Hypothalamus (tissue), 51 donors: ENCODE measurements at places on chromosomes 4 and X.

DNA sequence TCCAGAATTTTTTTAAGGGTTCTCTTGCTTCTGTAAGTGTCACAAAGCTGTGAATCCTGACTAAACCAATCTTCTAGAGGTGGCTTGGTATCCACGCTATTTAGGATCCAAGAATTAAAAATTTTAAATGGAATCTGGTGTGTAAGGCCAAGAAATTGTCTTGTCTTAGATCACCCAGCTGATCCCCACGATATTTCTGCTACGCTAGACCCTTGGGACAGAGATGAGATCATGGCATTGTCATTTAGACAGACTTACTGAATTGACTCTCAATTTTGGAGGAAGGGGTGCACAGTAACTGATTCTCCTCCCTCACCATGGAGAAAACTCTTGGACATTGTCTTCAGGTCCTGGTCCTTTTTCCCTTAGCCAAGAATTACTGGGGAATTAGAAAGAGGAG is 5.7 kb downstream of the GPRIN3 start:
- no peak for DNase-seq

GRCh38 chr4:172683021-172683420 is 485.6 kb upstream of the GALNT7 start:
- no peak for DNase-seq

- no peak for DNase-seq
Observed at GRCh38 chr4:4986841-4987240, 32.4 kb downstream of the CYTL1 start.

DNA sequence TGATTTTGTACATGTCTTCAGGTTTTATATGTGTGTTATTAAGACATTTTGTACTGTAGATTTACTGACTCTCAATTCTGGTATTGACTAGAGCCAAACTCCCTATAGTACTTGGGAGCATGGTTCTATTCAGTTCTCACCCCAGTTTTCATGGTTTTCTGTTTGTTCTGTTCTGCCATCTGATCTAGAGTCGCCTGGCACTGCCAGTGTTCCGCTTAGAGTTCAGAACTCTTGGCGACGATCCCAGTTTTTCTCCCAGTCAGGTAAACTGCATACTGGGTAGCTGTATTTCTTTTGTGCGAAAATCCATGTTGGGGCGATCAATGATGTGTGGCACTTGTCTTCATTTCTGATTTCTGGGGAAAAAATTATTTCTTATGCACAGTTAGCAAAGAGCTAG is 78.0 kb downstream of the PHOX2B start:
- DNase-seq, result no peak

- DNase-seq, result no peak
Observed at GRCh38 chrX:35819241-35819640, 21.1 kb downstream of the MAGEB16 start.

GRCh38 chr4:139969635-139970266 is 184.2 kb downstream of the MAML3 start:
- no peak for DNase-seq

- no peak for DNase-seq
Observed at GRCh38 chr4:138399081-138399480, 156.9 kb upstream of the SLC7A11 start.

DNA sequence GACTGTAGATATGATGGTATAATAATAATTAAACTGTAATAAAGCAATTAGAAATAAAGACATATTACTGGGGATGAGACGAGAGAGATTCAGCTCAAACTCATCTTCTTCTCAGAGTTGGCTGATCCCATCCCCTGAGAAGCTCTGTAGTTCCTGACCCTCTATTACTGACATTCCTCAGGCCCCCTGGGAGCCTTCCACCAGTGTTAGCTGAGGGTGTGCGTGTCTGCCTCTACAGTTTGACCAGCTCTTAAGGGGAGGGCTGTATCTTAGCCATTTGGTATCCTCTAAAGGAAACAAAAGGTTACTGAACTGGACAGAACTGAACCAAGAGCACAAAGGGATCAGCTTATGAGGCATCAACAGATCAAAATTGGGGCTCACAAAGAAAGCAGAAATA is 11.2 kb downstream of the FHDC1 start:
- DNase-seq, result no peak
